Islet precursor cell (in vitro differentiated cells): ENCODE measurements at places on chromosomes 6 and 20.
A peak's percentile ranks its signal among the peaks of the same experiment; 100 is the strongest.

GRCh38 chr6:147132889-147133288, 71.3 kb upstream of the STXBP5 start:
- no peak for DNase-seq

DNA sequence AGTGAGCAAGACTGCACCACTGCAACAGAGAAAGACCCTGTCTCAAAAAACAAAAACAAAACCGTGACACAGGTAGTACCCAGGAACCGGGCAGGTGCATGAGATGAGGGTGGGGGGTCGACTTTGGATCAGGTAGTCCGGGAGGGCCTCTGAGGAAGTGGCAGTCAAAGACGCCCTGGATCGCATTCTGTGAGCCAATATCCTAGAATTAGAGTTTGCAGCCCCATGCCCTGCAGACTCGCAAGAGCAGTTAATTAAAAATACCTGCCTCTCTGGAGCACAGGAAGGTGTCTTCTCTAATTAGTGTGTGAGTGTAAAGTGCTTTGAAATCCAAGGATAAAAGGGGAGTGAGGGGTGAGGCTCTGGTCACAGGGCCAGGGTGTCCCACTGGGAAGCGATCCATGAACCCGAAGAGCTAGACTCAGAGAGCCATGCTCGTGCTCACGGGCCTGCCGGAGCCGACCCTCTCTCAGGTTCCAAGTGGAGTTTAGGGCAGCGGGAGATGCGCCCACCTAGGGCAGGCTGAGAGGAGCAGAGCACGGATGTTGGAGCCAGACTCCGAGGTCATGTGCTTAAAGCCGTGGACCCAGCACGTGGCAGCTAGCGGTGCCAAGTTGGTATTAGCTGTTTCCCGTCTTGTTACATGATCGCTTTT, 74.7 kb upstream of the PTPN1 start:
- DNase-seq: no peak

GRCh38 chr6:108801366-108801765, 46.9 kb upstream of the ARMC2 start:
- DNase-seq: no peak

DNA sequence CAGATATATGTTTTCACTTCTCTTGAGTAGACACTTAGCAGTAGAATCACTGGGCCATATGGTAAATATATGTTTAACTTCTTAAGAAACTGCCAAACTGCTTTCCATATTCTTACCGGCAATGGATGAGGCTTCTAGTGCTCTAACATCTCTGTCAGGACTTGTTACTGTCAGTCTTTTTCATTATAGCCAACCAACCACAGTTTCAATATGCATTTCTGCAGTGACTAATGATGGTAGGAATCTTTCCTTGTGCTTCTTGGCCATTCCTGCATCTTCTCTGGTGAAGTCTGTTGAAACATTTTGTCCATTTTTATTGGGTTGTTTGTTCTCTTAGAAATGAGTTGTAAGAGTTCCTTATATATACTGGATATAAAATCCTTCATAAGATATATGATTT, 66.0 kb upstream of the SYNDIG1 start:
- DNase-seq: no peak

DNA sequence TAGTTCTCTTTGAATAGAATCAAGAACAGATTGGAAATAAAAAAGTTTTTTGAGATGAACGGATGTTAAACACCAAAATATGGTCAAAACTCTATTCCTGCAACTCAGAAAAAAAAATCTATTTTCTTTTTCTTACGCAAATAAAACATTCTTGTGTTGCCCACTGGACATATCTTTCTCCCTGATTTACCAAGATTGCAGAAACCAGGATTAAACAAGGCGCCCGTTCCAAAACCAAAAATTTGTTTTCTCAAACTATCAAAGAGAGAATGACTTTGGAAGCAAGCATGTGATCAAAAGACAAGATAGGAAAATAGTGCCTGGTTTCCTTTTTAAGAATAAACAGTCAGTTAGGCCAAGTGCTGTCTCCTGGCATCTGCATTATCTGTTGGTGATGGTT, 273.1 kb downstream of the CLIC5 start:
- no peak for DNase-seq

GRCh38 chr20:58117944-58118343, 110.5 kb downstream of the ANKRD60 start:
- DNase-seq: no peak

DNA sequence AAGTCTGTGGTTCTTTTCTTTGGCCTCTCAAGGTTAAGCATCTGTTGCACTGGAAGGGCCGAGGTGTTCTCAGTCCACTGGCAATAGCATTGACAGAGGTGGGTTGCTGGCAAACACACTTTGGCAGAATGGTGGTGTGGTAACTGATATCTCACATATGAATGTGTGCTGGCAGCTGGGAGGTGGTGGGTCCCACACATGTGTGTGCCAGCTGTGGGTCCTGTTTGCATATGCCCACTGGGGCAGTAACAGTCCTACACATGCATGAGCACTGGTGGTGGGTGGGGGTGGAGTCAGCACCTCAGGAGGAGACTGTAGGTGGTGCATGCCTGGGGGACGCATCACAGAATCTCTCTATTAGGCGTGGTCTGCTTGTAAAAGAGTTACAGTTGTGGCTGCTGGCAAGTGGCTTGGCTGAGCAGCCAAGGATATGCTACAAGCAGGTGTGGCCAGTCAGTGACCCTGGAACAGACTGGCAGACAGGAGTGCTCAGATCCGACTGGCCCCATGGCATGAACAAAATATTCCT, 934.3 kb downstream of the GRIK2 start:
- DNase-seq: peak; percentile 55

- DNase-seq: no peak
Measured at GRCh38 chr6:46484081-46484820, 7.0 kb downstream of the RCAN2 start.

- no peak for DNase-seq
Measured at GRCh38 chr6:63565727-63566596, 6.3 kb upstream of the LOC128125822 start.

DNA sequence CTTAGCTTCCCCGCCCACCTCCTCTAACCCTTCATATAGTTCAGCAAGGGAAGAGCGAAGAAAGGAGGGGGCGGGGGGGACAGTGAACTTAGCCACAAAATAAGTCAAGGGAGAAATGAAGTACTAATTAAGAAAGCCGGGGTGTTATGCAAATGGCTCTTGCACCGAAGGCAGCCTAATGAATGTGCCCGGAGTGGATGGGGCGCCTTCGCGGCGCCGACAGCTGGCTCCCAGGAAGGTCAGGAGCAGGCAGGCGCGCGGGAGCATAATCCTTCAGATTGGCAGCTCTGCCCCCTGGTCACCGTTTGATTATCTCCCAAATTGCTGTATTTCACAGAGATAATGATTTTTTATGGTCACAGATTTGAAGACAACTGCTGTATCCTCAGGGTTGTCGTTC, 395.1 kb downstream of the TFAP2B start:
- DNase-seq: peak; percentile 61

- DNase-seq: no peak
Measured at GRCh38 chr6:64990652-64991304, 716.2 kb downstream of the EYS start.

DNA sequence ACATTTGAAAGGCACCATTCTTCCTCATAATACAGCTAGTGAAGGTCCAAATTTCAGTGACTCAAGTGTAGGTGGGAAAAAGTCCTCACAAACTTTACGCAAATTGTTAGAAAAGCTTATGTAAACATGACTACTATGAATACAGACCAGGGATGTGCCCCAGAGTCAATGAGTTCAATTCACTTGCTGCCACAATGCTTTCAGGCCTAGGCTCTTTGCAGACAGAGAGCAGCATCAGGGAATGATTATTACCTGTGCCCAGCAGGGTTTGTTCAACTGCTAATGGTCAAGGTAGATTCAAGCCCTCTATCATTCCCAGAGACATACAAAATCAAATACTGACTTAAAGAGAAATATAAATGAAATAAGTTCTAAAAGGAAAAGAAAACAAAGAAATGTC, 84.0 kb downstream of the LAMA2 start:
- DNase-seq: no peak

GRCh38 chr6:3287976-3288707, 29.4 kb downstream of the PSMG4 start:
- no peak for DNase-seq

- peak; percentile 63 for DNase-seq
Measured at GRCh38 chr6:43627008-43627825, 1.8 kb downstream of the GTPBP2 start.

DNA sequence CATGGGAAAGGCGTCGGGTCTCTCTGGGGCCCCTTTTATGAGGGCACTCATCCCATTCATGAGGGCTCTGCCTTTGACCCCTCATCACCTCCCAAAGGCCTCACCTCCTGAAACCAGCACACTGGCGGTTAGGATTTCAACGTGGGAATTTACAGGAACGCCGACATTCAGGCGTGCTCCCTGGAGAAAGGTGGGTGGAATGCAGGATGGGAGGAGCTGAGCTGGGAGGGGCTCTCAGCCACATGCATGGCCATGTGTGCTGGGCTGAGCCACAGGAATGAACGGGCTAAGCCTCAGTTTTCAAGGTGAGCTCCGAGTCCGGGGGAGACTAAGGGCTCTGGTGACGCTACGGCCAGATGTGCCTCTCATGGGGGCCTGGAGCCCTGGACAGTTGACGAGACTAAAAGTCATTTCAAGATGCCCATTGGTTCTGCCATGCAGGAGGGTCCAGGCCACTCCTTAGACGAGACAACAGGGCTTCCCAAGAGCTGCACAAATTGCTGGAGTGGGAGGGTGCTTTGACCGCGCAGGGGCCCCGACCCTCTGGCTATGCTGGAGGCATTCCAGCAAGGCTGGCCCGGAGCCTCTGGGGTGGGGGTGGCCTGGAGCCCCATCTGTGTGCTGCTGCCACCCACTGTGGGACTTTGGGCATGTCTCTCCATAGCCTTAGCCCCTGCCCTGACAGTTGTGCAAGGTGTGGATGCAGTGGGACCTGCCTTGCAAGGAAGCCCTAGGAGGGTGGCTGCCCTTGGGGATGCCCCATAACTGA, 3.8 kb upstream of the ARFGAP1 start:
- peak; percentile 79 for DNase-seq

GRCh38 chr6:135651964-135652755, 154.6 kb upstream of the AHI1 start:
- no peak for DNase-seq

DNA sequence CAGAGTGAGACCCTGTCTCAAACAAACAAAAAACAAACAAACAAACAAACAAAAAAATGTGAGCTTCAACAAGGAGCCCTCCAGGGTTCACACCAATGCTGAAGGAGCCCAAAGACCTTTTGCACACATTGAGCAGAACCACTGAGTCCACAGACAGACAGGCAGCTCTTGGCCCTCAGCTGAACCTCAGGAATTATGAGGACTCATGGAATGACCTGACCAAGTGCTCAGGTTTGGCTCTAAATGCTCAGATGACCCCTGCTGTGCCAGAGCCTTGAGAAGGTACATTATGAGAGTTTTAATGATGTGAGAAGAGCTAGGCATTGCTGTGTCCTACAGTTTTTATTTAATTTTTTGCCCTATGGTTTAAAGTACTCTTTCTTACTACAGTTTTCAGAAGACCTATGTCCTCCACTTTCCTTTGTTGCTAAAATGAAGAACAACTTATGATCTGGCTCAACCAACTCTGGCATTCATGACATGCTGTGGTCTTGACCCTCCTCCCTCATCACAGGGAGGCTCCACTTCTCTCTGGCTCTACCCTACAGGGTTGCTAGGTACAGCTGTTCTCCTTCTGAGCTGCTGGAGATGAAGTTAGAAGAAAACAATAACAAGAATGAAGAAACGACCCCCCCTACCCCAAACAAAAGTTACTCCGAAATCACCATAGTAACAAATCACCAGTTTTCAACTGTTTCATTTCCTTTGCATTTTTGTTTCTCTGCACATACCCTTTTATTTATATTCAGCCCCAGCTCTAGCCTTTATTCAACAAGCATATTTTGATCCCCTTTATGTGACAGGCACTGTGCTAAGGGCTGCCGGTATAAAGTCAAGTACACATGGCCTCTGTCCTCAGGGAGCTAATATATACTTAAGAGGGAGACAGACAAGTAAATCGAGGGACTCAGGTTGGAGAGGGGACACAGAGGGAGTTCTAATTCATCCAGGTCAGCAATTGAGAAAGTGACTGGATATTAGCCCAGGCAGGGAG, 128.7 kb upstream of the TRAF3IP2 start:
- no peak for DNase-seq

DNA sequence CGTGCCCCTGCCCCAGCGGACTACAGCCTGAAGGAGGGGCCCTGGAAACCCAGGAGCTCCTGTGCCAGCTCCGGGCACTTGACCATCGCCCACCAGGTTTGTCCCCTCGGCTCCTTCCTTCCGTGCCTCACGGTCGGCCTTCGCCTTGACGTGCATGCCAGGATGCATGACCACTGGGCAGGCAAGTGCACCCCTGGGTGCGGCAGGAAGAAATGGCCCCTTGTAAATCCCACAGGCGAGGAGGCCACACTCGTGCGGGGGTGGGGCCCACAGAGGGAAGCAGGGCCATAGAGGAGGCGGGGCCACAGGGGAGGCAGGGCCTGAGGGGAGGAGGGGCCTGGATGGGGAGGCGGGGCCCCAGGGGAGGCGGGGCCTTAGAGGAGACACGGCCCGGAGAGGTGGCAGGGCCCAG, 81.7 kb downstream of the YTHDF1 start:
- DNase-seq: peak; percentile 49

DNA sequence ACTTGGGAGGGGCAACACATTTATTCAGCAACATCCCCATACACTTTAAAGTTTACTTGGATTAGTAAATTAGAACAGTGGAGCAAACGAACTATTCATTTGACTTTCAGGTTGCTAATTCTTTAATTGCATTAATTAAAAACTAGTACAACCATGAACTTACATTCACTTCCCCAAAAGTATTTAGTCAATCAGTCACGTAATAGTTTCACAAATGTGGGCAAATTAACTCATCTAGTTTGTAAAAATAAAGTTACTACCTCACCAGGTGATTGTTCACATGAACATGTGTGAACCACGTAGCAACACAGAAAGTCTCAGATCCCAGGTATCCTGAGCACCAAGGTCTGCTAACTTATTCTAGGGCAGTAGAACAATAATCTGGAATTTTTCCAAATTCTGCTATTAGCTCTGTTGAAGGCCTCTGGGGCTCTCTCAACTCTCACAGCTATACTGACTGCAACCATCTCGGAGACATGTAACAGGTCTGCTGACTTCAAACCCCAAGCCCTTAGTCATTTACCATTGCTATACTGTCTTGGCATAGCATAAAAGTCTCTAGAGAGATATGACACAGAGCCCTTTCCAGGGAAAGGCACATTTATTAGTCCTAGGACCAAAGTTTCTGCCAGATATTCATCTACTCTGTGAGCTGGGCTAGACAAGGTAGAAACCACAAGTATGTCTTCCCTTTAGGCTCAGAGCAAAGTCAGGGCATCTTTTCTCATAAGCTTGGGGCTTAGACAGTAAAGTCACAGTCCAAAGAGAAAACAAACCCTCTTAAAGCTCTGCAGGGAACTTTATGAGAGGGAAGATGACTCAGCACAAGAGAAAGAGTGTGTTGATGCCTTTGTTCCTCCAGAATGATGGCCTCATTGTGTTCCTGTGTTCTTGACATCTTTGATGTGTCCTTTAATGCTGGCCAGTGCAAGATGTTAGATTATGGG, 50.9 kb upstream of the CCDC28A start:
- DNase-seq: peak; percentile 94

DNA sequence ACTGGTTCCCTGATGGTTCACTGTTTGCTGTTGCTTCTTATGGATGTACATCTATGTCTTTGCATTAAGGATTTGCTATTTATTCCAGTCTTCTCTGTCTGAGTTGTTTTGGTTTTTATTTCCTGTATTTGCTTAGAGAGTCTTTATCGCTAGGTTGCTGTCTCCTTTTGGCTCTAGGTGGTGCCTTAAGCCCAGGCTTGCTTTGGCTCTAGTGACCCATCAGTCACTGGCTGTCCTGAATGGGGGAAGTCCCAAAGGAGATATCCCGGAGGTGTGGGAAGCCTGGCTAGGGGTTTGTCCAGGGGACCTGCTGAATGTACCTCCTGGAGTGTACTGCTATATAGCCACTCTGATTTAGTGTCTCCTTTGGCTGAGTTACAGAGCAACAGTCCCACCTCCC, 53.4 kb downstream of the MCHR2 start:
- no peak for DNase-seq
